ENCODE measurements at places on chromosomes 1 and 21. TPM values are rescaled to one million over a fixed set of nuclear protein-coding genes. Genes with fewer than 3 reads are reported as not detected.

- H3K27ac ChIP-seq = no peak overlapping the region
- H3K4me1 ChIP-seq = peaks cover 43% of the 10 kb centered on the region
- H3K27me3 ChIP-seq = no peaks in the 10 kb centered on the region
Observed at GRCh38 chr1:211519602-211520001, 27.6 kb upstream of the RD3 start.

DNA sequence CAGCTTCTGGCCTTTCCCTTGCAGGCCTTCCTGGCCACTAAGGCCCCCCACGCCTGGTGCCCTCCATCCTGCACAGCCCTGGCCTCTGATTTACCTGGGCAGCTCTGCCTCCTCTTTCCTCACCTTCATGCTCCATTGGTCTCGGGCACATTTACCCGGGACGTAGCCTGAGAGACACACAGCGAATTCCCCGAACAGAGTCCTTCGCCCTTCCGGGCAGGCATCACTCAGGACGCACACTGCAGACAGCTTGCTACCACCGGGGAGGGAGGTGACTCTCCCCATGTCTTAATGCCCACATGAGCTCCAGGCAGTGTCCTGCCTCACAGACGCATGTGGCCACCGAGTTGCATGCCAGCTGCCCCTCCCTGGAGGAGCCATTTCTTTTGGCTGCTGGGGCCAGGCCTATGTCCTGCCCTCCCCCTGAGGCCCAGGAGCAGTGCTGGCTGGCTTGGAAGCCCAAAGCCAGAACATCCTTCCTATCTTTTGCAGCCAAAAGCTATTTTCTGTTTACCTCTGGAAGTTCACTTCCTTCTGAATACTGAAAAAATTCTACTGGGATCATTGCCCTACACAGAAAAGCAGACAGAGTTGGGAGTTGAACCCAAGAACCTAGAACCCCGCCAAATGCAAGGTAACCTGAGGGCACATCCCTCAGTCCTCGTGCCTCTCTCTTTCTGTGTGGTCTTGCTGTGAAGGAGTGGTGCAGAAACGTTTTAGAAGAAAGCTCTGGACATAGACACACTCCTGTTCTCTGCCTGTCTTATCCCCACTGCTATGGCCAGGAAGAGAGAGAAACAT lies 209.5 kb downstream of the TOMM20 start:
- no peak overlapping the region for H3K27ac ChIP-seq

GRCh38 chr21:42555756-42556438 lies 42.2 kb downstream of the SLC37A1 start:
- H3K36me3 ChIP-seq = peaks cover 28% of the 10 kb centered on the region
- no peaks in the 10 kb centered on the region for H3K27me3 ChIP-seq
- H3K4me1 ChIP-seq = no peaks in the 10 kb centered on the region

DNA sequence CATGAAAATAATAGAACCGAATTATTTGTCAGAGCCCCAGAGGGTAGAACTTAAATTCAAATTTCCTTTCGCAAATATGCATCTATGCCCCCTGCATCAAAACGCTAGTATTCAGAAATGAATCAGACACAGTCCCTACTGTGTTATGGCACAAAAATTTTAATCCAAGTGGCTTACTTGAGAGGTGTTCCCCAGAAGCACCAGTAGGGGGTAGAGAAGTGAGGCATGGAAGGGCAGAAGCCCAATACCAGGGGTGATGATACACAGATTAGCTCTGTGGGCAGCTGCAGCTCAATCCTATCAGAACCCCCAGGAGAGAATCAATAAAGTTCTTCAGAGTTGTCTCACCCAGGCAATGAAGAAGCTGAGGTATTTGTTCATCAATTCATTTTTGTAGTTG lies 342.2 kb downstream of the OMA1 start:
- no peaks in the 10 kb centered on the region for H3K36me3 ChIP-seq
- H3K27ac ChIP-seq = no peak overlapping the region
- no peak overlapping the region for H3K4me3 ChIP-seq

DNA sequence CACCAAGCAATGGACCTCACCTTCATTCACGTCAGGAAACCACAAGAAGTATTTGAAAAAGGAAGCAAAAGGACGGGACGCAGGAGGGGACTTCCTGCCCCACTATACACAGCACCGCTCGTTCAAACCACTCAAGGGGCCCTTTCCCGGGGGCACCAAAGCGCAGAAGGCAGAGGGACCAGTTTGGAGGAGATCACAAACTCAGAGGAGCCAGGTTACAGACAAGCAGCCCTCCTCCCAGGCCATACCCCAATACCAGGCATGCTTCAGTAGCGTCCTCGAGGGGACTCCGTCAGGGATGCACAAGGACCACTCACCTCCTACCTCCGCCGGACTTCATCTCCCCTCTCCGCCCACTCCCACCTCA lies 685 bp downstream of the CRTC2 start:
- H3K27me3 ChIP-seq = no peaks in the 10 kb centered on the region
- no peak for DNase-seq
- H3K36me3 ChIP-seq = peaks cover 38% of the 10 kb centered on the region

DNA sequence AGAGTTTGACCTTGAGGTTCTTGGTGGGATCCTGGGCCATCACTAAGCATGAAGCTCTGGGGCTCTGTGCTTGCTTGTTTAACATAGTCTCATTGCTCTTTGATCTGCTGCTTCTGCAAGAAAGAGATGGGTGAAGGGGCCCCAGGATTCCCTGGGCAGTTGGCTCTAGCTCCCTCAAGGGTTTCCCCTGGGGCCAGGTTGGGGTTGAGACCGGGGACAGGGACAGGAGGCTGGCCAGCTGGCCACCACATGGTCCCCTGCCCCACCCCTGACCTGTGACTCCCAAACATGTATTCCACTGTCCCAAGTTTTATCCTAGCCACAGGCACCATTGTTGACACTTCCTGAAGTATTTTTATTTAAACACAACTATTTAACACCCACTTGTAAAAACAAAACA lies 69.5 kb downstream of the FHAD1 start:
- H3K27me3 ChIP-seq = no peaks in the 10 kb centered on the region
- no peaks in the 10 kb centered on the region for H3K4me1 ChIP-seq
- no peak overlapping the region for H3K4me3 ChIP-seq
- no peak overlapping the region for H3K27ac ChIP-seq
- no peak for DNase-seq
- H3K36me3 ChIP-seq = no peaks in the 10 kb centered on the region

GRCh38 chr1:40652979-40653378 lies 12.5 kb downstream of the RIMS3 start:
- DNase-seq = no peak
- H3K27me3 ChIP-seq = no peaks in the 10 kb centered on the region
- H3K36me3 ChIP-seq = no peaks in the 10 kb centered on the region
- H3K4me1 ChIP-seq = no peaks in the 10 kb centered on the region
- no peak overlapping the region for H3K27ac ChIP-seq

DNA sequence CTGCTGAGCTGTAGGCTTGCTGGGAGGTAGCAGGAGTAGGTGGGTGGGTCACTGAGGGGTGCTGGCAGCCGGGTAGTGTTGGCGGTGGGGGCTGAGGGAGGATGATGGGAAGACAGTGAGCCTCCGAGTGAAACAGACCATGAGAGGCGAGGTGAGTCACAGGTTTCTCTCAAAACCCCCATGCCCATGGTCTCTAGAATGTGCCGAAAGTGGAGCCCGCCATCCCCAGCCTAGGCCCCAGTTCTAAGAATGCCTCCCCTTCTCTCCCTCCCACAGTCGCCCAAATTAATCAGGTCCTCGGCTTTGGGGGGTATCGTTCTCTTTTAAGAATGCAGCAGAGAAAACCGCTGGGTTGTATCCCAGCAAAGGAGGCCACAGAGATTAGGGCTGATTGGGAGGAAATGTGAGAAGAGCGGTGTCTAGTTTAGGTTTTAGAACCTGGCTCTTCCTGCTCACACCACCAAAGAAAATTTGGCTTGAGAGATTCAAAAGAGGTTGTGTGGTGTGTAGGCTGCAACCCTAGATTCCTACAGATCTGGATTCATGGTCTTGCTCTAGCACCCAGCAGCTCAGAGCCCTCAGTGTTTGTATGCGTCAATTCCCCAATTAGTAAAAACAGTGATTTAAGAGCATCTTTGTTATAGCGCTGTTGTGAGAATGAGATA lies 27.7 kb upstream of the IL19 start:
- no peak overlapping the region for H3K4me3 ChIP-seq
- peaks cover 14% of the 10 kb centered on the region for H3K4me1 ChIP-seq
- H3K27ac ChIP-seq = no peak overlapping the region
- peaks cover 4% of the 10 kb centered on the region for H3K27me3 ChIP-seq
- no peak for DNase-seq
- H3K36me3 ChIP-seq = peaks cover 12% of the 10 kb centered on the region

DNA sequence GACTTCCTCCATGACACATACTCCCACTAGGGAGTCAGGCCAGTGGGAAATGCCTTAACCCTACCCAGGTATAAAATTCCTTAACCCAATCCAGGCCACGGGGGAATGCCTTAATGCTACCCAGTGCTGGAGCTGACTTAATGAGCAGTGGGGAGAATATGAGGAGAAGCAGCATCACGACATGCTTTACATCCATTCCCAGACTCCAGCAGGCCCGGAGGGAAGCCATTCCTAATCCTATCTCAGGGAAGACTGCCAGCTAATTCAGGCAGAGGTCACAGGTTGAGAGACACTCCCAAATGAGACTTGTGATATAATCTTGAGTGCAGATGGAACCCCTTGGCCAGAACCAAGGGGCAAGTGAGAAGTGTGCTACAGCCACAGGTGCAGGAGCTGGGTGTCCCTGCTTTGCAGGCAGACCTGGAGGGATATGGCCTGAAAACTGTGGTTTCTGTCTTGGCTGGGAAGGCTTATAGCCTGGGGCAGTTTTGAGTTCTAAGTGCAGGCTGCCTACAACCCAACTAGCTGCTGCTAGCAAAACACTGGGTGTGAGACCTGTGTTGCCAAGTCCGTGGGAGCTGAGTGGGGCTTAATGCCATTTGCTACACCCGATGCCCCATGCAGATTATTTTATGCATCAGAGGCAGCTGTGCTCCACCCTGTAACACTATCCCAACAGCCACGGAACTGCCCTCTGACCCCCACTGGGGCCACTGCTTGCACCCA lies 45.1 kb upstream of the GUCA2A start:
- H3K27ac ChIP-seq = no peak overlapping the region
- H3K4me1 ChIP-seq = peaks cover 69% of the 10 kb centered on the region
- H3K4me3 ChIP-seq = no peak overlapping the region
- peaks cover 12% of the 10 kb centered on the region for H3K36me3 ChIP-seq

GRCh38 chr1:92567211-92567868 lies 80.6 kb upstream of the GFI1 start:
- H3K36me3 ChIP-seq = no peaks in the 10 kb centered on the region
- H3K4me3 ChIP-seq = no peak overlapping the region
- H3K4me1 ChIP-seq = no peaks in the 10 kb centered on the region
- DNase-seq = no peak
- H3K27me3 ChIP-seq = no peaks in the 10 kb centered on the region
- no peak overlapping the region for H3K27ac ChIP-seq

DNA sequence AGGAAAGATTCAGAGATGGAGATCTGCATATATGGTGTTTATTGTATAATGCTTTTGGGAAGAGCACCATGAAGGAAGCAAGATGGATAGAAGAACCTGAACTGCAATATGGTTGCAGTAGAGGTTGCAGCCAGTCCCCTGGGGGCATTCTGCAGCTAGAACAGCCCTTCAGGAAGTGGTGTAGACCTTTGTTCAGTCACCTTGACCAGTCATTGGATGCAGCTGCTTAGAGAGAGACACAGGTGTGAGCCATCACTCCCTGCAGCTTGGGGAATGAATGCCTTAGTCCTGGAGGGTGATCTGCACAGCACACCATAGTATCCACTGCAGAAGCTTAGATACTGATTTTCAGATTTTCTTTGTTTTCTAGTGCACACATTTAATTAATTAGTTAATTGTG lies 42.3 kb downstream of the NEK7 start:
- no peaks in the 10 kb centered on the region for H3K27me3 ChIP-seq
- H3K27ac ChIP-seq = peak overlapping the region; percentile 11
- peaks cover 10% of the 10 kb centered on the region for H3K36me3 ChIP-seq
- DNase-seq = no peak

- H3K4me1 ChIP-seq = peaks cover 57% of the 10 kb centered on the region
- H3K27me3 ChIP-seq = no peaks in the 10 kb centered on the region
- peak; percentile 59 for DNase-seq
- H3K4me3 ChIP-seq = no peak overlapping the region
Observed at GRCh38 chr1:116504308-116505156, 66.3 kb downstream of the CD58 start.

GRCh38 chr1:115833856-115834255 lies 7.1 kb downstream of the NHLH2 start:
- peaks cover 6% of the 10 kb centered on the region for H3K36me3 ChIP-seq
- H3K27me3 ChIP-seq = peaks cover 23% of the 10 kb centered on the region
- no peaks in the 10 kb centered on the region for H3K4me1 ChIP-seq
- no peak overlapping the region for H3K27ac ChIP-seq

GRCh38 chr1:23403038-23403336 lies 21.6 kb downstream of the TCEA3 start:
- H3K4me3 ChIP-seq = peak overlapping the region; percentile 7
- H3K27ac ChIP-seq = no peak overlapping the region
- no peaks in the 10 kb centered on the region for H3K27me3 ChIP-seq
- peak; percentile 58 for DNase-seq

DNA sequence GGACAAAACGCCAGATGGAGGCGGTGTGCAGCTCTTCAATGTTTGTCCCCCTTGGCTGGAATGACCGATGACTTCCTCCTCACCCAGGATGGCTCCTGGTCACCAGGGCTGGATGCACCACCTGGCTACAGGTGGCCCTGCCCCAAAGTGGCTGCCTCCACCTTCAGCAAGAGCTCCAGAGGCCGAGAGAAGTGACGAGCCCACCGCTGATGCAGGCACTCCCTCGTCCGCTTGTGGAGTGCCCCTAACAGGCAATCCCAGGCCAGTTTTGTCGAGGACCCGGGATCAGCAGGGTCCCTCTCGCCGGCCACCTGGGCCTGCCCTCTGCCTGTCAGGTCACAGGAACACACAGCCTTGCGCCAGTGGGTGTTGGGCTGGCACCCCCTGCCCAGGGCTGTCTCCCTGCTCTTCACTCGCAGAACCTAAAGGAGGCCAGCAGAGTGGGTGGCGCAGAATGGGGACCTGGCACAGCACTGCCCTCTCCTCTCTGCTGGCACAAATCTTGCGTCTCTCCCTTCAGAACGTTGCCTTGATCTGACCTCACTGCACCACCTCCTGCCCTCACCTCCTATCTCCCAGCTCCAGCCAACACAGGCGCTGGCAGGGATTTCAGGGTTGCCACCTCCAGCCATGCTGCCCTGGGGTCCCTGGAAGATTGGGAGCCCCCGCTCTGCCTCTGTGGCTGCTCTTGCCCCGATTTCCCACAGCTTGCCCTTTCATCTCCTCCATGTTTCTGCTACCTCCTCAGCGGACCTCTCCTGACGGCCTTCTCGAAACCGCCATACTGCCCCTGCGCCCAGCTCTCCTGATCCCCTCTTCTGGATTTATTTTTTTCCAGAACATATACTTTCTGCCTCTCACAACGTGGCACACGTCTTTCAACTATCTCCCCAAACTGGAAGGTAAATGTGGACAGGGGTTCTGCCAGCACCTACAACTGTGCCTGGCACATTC lies 38.6 kb downstream of the SLC45A1 start:
- H3K4me3 ChIP-seq = no peak overlapping the region
- H3K36me3 ChIP-seq = peaks cover 13% of the 10 kb centered on the region
- DNase-seq = no peak
- H3K27ac ChIP-seq = no peak overlapping the region
- H3K4me1 ChIP-seq = no peaks in the 10 kb centered on the region

WDR64 gene
- total RNA-seq = not detected

UBR4 gene
- 123 TPM for total RNA-seq

ADAMTS4 gene
- not detected for total RNA-seq

TNN gene
- 0.07 TPM for total RNA-seq

CR2 gene
- total RNA-seq = 0.83 TPM

HSD3B2 gene
- total RNA-seq = not detected

IL12RB2 gene
- not detected for total RNA-seq

GCSAML gene
- total RNA-seq = not detected

Measured in Calu3 (cell line).